IMR-90 (cell line): ENCODE measurements at places on chromosomes 6 and 20.

DNA sequence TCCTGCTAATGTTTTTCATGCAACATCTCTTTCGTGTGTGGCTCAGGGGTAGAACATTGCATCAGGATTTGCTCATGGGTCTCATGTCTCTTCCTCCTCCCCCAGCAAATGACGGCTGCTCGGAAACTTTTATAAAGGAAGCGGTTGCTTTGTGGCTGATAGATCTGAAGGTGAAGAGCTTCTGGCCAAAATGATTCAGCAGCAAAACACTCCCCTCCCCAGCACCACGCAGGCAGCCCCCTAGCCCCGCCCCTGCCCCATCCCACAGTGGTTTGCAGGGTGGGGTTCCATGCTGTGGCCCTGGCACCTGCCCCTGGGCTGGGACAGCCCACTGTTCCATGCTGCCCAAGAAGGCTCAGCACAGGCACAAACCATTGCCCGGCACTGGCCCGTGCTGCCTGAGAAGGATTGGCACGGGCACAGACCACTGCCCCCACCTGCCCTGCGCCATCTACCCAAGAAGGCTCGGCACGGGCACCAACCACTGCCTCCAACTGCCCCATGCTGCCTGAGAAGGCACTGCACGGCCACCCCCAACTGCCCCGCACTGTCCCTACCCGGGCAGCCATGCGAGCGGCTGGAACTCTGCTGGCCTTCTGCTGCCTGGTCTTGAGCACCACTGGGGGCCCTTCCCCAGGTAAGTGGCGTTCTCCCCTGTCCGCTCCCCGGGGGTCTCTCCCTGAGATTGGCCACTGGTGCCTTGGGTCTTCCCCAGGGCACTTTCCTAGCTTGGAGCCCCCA lies at the start of gene CST7:
CST7 (plus strand) TSS at position 331 of the 741 bp plus-strand sequence; CDS start at position 568, 237 bp downstream.
- DNase-seq = no peak

- DNase-seq = no peak
Observed at GRCh38 chr6:33984466-33985312, 161.2 kb downstream of the GRM4 start.

DNA sequence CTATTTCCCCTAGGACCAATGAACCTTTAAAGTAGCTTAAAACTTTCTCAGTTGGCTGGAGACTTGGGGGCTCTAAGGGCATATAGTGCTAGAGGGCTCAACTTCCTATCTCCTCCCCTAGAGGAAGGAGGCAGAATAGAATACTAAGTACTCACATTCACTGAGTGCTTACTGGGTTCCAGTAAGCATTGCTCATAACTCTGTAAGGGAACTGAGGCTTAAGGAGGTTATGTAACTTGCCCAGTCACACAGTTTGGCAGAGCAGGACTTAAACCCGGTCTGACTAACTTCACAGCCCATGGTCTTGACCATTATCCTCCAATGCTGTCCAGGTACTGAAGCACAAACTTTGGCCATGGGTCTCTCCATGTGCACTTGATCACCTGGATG lies 12.5 kb downstream of the SESN1 start:
- DNase-seq = peak; percentile 69

DNA sequence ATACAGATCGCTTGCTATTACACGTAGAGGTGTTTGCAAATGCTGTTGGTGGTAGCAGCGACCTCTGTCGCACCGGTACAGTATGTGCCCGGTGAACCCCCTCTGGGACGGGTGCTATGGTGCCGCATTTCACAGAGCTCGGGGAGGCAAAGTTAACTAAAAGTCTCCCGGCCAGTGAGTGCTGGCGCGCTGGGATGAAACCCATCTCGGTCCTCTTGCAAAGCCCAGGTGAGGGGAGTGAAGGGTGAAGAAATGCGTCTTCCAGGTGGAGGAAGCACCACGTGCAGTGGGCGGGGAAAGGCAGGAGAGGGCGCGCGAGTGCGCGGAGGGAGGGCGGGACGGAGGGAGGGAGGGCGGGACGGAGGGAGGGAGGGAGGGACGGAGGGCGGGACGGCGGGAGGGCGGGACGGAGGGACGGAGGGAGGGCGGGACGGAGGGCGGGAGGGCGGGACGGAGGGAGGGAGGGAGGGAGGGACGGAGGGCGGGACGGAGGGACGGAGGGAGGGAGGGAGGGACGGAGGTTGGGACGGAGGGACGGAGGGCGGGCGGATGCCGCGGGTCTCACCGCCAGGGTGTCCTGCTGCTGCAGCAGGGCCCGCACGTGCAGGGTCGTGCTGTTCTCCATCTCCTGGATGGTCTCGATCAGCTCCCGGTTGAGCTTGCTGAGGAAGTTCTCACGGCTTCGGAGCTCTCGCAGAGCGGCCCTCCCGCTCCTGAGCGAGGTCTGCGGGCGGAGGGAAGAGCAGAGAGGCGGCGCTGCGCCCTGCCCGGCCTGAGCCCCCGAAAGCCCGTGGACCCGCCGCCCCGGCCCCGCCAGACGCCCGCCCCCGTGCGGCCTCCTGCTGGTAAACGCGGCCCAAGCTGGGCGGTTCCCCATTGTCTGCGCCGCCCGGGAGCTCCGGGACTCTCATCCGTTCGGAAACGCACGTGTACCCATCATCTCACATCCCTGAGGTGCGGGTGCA lies 11.7 kb downstream of the C20orf96 start:
- no peak for DNase-seq

DNA sequence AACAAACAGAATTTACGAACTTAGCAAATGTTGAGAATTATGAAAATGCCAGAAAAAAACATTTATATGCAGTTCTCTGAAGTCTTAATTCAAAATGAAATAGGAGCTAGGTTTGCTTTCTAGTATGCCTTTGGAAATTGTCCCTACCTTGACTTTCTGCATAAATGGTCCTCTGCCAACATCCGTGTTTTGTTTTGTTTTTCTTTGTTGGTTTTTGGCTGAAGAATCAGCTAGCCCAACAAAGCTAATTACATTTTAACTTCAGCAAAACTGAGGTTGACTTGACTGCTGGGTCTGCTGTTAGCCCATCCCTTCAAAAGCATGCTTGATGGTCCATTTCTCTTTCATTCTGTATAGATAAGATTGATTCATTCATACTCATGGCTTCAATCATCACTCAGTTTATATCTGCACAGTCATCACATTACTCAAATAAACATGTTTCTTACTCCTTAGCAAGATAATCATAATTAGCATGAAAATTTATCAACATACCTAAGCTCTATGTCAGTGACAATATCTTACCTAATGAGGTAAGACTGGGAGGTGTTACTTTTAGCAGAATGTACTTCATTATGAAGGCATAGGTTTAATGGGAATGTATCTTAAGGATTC lies 76.4 kb downstream of the ADGRB3 start:
- DNase-seq = no peak

GRCh38 chr6:47729019-47729418 lies 30.6 kb downstream of the ADGRF4 start:
- no peak for DNase-seq

GRCh38 chr6:36670271-36670670 lies 8.2 kb upstream of the CDKN1A start:
- no peak for DNase-seq

- peak; percentile 26 for DNase-seq
Observed at GRCh38 chr6:16836144-16836981, 75.1 kb upstream of the ATXN1 start.

DNA sequence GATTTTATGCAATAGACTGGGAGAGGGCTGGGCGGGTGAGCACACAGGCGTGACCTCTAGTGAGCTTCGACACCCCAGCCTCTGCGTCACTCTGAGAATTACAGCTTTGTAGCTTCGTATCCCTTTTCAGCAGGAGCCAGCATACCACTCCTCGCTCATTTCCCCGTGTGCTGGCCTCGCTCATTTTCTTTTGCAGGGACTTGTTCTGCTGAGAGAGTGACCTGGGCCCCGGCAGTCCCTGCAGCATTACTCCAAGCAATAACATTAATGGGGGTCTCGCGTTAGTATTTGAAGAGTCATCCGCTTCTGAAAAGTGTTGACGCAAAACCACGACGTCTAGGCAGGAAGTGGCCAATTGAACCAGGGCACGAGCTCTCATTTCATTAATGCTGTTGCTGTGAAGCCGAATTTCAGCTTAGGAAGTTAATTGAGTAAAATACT lies 193.7 kb downstream of the QKI start:
- DNase-seq = no peak

DNA sequence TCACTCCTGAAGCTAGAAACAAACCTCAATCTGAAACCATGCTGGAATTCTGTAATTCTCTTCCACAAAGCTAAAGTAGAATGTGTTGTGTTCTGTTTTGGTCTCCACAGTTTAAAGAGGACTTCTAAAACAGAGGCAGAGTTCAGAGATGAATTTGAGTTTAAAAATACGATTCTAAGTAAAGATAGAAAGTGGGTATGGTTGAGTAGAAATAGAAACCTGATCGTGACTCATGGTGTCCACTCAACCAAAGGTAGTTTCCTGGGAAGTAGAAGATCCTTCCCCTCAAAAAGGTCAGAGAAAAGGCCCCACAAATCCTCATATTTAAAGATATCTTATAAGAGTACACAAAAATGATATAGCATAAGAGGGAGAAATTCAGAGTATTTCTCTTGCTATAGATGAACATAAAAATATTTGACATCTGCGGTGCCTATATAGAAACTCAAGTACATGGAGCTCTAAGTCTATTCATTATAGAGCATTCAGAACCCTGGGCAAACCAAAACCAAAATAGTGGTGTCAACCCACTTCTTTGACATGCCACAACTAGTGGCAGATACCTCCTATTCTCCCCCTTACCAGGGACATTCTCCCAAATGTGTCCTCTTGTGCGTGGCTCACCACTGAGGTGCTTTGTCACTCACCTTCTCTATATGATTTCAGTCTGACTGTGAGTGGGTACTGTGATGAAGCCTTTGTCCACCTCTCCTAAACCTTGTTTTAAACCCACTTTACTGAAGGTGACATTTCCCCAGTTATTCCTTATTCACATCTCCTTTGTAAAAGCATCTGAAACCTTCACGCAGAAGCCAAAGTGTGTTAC lies 84.5 kb downstream of the PLCB1 start:
- no peak for DNase-seq

DNA sequence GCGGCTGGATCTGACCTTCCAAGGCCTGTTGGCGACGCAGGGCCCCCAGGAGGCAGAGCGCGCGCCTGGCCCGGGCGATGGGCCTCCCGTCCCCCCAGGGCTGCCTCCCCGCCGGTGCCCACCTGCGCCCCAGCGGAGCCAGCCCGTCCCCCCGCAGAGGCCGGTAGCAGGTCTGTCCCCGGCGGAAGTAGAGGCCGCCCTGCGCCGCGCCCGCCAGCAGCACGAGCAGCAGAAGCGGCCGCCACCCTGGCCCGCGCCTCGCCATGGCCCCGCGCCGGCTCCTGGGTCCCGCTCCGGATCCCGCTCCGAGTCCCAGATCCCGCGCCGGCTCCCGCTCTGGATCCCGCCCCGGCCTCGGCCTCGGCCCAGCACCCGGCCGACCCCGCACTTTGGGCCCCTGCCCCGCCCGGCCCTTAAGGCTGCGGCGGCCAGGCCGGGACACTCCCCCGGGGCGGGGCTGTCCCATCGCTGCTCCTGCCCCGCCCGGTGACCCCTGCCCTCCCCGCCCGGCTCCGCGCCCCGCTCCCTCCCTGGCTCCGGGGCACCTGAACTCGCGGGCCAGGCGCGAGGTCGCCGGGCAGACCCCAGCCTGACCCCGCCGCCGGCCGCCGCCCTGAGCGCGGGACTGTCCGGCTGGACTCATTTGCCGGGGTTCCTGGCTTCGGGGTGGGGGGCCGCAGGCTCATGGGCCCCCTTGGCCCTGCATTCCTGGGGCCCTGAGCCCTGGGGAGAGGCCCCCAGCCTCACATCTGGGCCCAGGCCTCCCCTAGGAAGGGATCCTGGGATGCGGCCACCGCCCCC lies at the start of gene CTSZ:
CTSZ (minus strand) TSS at position 391 of the 801 bp plus-strand sequence; CDS start at position 265, 126 bp downstream.
- no peak for DNase-seq

DNA sequence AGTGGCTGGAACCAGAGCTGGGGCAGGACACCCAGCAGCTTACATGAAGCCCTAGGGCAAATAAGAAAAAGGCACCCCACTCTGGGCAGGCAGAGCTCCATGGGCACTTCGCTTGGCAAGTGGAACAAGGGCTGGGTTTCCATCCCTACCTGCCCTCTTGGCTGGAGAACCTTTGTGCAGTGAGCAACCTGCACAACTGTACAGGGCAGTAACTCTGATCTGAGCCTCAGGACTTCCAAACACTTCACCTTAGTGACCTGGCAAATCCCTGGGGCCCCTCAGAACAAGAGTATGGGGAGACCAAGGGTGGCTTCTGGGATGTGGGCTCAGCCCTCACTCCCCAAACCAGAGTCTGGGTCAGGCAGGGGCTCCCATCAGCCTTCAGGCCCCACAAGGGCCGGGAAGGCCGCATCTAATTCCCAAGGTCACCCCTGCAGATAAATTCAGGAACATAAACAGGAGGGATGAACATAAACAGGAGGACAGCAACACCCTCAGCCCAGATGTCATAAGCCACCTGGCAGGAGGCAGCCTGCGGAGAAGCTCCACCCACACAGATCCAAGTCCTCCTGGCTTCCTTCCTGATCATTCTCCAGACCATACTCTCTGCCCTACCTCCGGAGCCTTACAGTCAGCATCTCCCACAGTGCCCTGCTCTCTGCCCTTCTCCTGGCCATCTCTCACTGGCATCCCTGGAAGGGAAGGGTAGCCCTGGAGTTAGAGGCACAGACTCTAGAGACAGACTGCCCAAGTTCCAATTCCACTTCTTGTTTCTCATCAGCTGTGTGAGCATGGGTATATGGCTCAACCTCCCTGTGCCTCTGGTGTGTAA lies 37.5 kb downstream of the HNF4A start:
- DNase-seq = no peak

- peak; percentile 52 for DNase-seq
Observed at GRCh38 chr6:142872376-142872775, 72.6 kb downstream of the HIVEP2 start.

DNA sequence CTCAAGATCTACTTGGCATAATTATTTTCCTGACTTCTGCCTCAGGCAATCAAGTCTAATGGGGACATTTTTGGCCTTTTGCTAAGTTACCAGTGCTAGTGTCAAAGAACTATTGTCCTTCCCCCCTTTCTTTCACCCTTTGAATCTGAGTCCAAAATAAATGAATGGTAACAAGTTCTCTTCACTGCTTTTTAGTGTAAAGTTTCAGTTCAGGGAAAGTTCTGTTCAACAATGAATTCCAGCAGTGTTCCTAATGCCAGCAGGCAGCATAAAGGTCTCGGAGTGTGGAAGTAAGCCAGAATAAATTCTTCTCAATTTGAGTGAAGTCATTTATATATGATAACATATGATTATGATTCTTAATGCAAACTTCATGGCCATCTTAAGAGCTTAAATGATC lies 20.8 kb upstream of the TSPYL1 start:
- no peak for DNase-seq

- DNase-seq = no peak
Observed at GRCh38 chr20:20839771-20840170, 127.3 kb upstream of the RALGAPA2 start.
